H1 (cell line): ENCODE measurements at places on chromosomes 1 and 21. TPM values are rescaled to one million over a fixed set of nuclear protein-coding genes. Genes with fewer than 3 reads are reported as not detected.
A peak's percentile ranks its signal among the peaks of the same experiment; 100 is the strongest.

Gene ANKRD65
- total RNA-seq, result 1.8 and 2.2 TPM in 2 replicates

DNA sequence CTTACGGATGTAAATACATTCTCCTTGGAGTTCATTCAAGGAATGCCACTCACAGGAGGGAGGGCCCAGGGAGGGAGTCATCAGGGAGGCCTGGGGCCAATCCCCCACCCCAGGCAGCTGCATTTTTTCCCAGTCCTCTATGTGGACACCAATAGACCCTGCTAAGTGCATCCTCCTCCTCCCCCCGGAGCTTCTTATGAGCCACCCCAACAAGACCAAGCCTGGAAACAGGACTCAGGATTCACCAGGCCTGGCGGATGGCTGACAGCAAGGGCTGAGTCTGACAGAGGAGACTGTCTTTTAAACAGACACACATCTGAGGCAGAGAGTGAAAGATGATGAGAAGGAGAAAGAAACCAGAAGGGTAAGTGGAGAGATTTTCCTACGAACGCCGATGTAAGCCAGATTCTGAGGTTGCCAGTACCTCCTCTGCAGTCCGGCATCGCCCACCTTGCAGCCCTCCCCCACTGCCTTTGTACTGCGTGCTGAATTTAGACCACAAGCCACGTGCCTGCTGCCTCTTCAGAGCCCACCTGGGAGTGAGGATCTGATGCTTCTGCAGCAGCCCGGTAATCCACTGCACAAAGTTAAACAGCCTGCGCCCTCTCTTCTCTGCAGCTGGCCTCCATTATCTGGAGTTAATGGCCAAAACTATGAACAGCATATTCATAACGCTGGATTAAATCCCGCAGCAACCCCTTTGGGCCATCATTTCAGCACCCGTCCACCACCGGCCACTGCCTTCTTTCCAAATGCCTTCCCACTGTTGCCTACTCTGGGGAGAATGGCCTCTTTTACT lies 17.6 kb upstream of the SFPQ start:
- DNase-seq, result peak; percentile 66

GRCh38 chr1:168079761-168080160 lies 57.0 kb downstream of the GPR161 start:
- no peak for DNase-seq

DNA sequence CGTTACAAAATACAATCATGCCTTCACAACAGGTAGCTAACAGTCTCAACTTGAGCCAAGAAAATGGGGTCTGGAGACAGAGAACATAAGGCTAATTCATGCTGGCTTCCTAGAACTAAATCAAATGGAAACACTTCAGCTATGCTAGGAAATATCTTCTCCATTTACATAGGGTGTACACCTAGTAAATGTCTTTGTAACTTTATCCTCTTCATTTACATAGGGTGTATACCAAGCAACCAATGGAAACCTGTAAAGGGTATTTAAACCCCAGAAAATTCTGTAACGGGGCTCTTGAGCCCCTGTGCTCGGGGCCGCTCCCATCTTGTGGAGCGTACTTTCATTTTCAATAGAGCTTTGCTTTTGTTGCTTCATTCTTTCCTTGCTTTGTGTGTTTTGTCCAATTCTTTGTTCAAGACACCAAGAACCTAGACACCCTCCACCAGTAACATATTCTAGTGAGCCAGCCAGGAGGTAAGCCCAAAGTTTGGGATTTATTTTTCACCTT lies 19.5 kb upstream of the CYP4X1 start:
- no peak for DNase-seq

- peak; percentile 38 for DNase-seq
Measured at GRCh38 chr1:54835131-54835898, 34.2 kb upstream of the TTC22 start.
